ENCODE measurements at places on chromosomes 5 and 9.

GRCh38 chr5:173557123-173557903 lies 59.1 kb downstream of the BOD1 start:
- no peak for DNase-seq

GRCh38 chr9:135663451-135663770 lies 302 bp downstream of the LCN9 start:
- no peak for DNase-seq

DNA sequence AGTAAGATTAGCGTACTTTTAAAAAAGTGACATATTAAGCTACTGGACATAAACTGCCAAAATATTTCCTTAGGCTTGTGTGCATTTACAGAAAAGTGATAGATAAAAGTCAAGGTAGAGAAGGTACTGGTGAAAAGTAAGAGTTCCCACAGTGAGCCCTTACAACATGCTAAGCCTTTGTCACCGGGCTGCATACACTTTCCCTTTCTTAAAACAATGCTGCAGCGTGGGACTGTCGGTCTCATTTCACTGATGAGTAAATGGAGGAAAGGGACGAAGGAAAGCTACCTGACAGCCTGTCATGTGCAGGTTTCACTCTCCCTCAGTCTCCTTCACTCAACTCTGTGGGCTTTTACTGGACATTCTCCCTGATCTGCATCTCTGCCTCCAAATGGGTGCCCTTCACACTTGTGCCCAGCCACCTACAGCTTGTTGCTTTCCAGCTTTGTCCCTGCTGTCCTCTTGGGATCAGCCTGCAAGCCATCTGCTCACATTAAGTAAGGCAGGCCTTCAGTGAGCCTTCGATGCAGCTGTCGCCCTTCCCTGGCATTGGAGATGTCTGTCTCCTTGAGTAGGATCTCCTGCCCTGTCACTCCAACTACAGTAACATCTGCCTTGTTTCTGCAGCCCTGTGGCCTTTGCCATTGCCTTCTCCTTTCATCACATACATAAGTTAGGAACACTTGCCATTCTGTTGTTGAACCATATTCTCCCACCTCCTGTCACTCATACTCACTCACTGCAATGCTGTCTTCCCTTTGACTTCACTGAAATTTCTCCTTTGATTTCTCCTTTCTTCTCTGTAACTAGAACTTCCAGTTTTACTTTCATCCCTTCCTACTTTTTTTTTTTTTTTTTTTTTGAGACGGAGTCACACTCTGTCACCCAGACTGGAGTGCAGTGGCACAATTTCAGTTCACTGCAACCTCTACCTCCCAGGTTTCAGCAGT lies 9.3 kb upstream of the ROPN1L start:
- no peak for DNase-seq

GRCh38 chr9:91298311-91298710 lies 63.4 kb downstream of the AUH start:
- DNase-seq = no peak

DNA sequence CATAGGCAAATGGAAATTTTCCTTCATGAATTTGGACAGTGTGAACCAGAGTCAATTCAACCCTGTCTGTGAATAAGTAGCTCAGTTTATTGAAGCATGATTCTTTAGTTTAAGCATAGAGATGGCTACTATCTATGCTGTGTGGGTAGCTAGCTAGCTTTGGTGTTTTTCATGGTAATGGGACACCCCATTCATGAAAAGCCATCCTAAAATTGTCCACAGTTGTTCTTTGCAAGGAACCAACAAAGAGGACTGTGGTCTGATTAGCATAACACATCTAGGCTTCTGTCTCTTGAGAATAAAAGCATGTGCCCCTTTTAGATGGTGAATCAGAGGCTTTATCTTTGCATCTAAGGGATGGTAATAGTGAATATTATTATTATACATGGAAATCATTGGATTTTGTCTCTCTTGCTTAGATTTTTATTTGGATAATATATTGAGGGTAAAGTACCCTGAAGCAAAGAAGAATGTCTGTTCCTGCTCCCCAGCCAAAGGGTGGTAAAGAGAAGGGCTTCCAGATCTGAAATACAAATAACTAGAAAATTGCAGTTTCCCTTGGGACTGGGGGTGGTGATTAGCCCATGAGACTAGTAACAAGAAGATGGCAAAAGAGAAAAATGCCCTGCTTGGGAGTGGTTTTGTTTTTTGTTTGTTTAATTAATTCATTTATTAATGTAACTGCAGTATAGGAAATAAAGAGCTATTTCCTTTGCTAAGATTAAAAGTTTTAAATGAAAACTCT lies 624.2 kb upstream of the ZNF608 start:
- no peak for DNase-seq

GRCh38 chr5:104018299-104018698 lies 455.7 kb upstream of the NUDT12 start:
- DNase-seq = no peak

DNA sequence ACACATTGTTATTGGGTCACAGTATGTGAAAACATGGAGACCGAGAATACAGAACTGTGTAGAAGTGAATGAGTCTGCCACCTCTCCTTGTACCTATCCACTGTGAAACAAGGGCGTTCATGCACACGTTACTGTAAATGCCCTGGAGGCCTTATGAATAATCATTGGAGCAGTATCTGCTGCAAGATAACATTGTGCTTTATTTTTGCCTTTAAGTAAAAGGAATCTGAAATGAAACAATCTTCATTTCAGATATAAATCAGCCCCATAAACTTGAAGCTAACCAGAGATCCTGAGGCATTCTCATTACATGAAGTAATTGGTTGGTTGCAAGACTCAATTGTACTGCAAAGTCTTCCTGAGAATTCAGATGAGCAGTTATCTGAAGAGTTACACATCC lies 419.6 kb downstream of the KDM4C start:
- DNase-seq = no peak

GRCh38 chr5:173094012-173094661 lies 38.0 kb downstream of the CREBRF start:
- DNase-seq = no peak

- no peak for DNase-seq
These were observed 100.8 kb upstream of the DHFR start for GRCh38 chr5:80755626-80756025.

DNA sequence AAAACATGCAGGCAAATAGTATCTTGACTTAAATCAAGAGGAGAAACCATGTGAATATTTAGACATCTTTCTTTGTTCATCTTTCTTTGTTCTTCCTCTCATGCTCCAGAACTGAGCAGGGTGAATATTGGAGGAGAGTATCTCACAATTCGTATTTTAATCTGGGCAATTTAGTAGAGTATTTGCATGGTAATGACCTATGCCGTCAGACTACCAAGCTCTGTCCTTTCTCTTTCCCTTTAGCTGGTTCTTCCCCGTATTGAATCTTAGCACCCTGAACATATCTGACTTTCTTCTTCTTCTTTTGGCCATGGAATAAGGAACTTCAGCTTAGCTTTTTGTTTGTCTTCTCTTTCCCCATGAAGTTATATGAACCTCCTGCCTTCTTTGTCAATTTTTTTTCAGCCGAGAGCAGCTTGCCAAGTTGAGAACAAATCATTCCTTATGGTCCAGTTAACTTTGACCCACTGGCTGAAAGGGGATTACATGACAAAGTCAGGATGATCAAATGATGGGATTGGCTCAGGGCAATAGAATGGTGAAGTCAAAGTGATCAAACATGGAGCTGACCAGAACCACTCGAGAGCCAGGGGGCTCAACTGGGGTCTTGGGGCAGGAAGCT lies 95.8 kb downstream of the DAPK1 start:
- DNase-seq = no peak

DNA sequence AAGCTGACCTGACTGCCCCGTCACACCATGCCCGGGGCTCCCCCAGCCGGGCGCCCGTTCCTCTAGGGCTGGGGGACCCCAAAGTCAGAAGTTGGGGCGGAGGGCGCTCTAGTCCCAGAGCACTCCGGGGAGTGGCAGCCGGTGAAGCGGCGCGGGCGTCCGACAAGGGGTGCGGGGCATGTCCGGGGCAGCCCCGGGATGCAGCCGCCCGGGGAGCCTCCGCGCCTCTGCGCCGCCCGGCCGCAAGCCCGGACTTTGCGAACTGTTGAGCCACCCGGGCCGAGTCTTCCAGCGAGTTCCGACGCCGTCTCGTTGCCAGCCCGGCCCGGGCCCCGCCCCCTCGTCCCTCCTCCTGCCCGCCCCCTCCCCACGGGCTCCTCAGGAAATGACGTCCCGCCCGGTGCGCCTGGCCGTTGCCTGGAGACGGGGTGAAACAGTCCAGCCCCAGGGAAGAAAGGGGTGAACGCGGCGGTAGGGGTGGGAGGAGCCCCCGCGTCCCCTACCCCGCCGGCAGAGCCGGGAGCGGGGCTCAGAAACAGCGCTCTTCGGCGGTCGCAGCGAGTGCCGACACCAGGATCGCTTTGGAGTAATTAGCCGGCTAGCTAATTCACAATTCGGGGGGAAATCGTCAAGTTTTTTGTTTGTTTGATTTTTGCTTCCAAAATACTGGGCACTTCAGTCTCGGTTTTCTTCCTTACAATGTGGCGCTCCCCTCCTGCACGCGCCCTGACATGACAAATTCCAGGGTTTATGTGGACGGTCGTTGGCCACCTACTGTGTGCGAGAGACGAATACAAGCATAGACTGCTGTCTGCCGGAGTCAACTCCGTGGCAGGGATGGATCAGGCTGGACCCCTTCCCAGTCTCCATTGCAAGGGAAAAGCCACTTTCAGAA lies at the start of gene WHRN:
Gene WHRN (minus strand): TSS at position 287 of the 895 bp plus-strand sequence. CDS start 672 bp downstream, outside the sequence.
- peak; percentile 76 for DNase-seq

DNA sequence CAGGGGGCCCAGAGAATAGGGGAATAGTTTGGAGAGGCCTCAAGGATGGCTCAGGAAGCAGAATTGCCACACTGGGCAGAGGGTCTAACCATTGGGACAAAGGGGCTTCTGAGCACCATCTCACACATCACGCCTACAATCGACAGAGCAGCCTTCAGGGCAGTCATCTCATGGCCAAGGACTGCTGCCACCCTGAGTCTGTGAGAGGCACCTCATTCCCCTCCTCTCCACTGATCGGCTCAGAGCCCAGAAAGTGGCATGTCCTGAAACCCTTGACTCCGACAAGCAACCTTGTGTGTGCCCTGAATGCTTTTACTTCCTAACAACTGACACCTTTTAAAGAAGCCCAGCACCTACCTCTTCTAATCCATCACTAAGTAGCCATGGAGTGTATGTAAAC lies 128.9 kb upstream of the PTPN3 start:
- DNase-seq = no peak

- DNase-seq = no peak
These were observed 1063.2 kb upstream of the ACO1 start for GRCh38 chr9:31321256-31321655.

DNA sequence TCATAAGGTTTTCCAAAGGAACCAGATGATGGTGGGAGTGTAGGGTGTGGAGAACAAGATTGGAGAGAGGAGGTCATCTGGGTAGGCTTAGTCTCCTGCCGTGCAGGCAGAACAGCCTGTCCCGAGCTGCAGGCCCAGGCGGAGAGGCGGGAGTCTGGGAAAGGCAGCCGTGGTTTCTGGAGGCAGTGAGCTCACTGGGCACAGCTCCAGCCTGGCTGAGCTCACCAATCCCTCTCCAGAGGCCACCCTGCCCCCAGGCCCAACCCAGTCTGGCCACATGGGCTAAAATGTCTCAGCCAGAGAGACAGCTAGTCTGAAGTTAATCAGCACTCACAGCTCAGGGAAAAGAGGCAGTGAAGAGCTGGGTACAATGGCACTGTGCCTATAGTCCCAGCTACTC lies 12.3 kb downstream of the P4HA2 start:
- no peak for DNase-seq

DNA sequence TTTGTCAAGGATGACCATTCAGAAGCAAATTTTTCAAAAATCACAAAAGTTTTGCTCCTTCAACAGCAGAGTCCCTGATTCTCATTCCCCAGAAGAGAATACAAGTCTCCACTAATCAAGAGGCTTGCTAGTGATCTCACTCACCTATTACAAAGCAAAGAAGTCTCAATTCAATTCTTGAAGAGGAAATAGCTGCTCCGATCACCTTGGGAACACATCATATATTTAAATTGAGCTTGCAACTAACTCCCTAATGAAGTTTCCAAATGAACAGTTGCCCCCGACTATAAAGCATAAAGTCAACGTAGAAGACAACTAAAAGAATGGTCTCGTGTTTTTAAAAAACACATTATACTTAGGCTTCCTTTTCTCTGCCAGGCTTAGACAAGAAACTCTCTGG lies 1.6 kb downstream of the LIFR start:
- no peak for DNase-seq

- DNase-seq = no peak
These were observed 2.8 kb upstream of the ADAMTS12 start for GRCh38 chr5:33894566-33894965.

DNA sequence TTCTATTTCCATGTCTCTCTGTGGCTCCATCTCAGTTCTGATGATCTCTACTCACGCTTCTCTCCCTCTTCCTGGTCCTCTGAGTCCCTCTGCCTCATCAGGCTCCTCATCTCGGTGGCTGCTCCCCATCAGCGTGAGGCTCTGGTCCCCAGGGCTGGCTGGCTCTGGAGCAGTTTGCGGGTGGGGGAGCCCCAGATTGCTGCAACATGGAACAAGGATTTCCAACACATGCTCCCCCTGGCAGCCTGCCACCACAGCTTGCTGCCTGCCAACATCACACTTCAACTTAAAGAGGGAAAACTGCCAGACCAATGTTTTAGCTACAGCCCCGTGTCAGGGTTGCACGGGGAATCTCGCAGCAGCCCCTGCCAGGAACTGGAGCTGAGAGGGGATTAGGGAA lies 77.2 kb upstream of the NEK6 start:
- no peak for DNase-seq

GRCh38 chr5:115179394-115180164 lies 9.9 kb upstream of the TRIM36 start:
- no peak for DNase-seq

GRCh38 chr9:70106571-70106970 lies 62.9 kb downstream of the MAMDC2 start:
- no peak for DNase-seq

GRCh38 chr5:78659714-78660113 lies 11.1 kb upstream of the LHFPL2 start:
- DNase-seq = no peak

DNA sequence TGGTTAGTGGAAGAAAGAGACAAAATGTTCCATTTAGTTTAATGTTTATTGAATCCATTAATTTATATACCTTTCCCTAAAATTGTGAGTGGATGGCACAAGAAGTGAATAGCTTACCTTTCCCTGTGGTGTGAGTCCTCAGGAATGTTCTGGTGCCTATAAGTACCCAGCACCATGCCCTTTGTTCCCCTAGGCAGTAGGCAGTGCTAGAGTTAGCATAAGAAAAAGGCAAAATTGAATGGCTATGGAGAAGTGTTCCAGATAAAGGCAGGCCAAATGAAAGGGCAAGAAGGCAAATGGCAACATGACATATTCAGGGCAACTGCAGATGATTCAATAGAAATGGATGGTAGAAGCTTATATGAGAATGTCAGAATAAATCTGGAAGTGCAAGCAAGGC lies 370.8 kb upstream of the PTGER4 start:
- no peak for DNase-seq

DNA sequence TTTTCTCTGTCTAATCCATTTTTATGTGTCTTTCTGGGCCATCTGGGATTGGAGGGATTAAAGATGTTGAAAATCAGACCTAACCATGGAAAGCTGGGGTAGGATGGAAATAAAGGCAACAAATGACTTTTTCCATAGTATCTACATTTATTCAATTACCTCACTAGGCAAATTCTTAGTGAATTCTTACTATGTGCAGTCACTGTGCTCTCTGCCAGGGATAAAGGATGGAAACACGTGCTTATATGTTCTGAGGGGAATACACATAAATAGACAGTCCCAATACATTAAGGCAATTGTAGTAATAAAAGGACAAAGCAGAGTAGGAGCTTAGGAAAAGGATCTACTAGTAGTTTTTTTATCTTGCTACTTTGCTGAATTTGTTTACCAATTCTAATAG lies 214.2 kb downstream of the PRR16 start:
- DNase-seq = no peak

GRCh38 chr5:17425385-17426070 lies 72.5 kb upstream of the TAF11L2 start:
- DNase-seq = no peak

Data from NCI-H1417 treated with DMSO at 0.1 percent for 48 hours (cell line).